A549 (cell line): ENCODE measurements at places on chromosomes 5 and 9. TPM values are rescaled to one million over a fixed set of nuclear protein-coding genes. Genes with fewer than 3 reads are reported as not detected.

PTGDS gene
- polyA plus RNA-seq, result 0.18 to 0.34 TPM (median 0.26 TPM) in 3 replicates

- no peak for DNase-seq
These were observed 292.7 kb downstream of the CWC27 start for GRCh38 chr5:65061250-65061973.

DNA sequence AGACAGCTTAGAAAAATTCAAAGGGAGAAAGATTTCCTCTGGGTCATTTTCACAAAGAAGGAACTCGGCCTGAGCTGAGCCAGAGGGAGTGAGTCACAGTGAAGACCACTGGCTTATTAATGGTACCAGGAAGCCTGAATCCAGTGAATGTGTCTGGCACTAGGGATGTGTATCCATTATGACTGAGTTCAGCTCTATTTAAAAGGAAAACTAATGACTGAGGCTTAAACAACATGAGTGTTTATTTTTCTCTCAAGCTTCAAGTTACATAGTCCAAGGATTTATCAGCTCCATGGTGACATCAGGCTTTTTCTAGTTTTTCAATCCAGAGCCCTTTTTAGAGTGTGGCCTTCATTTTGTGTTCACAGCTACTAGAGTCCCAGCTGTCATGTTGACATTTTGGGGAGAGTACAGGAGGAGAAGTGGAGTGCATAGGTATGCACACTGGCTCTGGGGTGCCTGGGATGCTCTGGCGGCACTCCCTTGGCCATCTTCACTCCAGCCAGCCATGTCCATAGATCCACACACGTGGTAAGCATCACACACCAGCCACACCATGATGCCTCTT lies 159.5 kb upstream of the ERCC6L2 start:
- no peak for DNase-seq

GRCh38 chr5:179260324-179261070 lies 84.8 kb downstream of the ADAMTS2 start:
- no peak for DNase-seq

GRCh38 chr9:130791303-130791894 lies 43.7 kb upstream of the ABL1 start:
- no peak for DNase-seq

DNA sequence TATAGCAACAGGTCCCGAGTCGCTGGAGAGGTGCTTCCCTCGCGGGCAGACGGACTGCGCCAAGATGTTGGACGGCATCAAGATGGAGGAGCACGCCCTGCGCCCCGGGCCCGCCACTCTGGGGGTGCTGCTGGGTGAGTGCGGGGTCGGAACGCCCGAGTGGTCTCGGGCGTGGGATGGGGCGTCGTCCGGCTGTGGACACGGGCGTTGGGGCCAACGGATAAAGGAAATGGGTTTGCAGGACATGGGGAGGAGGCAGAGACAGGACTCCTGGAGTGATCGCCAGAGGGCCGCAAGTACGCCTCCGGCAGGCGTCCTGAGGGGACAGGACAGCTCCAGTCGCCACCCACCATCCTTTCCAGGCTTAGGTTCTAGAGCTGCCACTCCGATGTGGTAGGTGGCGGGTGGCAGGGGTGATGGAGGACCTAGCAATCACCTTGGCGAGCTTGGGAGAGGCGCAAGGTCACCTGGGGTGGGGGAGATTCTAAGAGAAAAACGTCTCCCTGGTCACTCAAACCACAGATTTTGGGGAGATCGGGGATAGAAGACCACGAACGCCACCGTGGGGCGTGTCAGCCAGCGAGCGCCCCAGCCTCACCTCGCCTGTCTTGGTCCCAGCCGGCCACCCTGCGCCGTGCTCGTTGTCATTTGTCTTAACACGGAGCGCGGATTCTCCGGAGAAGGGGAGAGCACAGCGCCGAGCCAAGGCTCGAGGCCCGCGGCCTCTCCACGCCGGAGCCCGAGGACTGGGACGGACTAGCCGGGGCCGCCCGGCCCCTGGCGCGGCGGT lies 922 bp downstream of the LMX1B start:
- DNase-seq, result no peak

DNA sequence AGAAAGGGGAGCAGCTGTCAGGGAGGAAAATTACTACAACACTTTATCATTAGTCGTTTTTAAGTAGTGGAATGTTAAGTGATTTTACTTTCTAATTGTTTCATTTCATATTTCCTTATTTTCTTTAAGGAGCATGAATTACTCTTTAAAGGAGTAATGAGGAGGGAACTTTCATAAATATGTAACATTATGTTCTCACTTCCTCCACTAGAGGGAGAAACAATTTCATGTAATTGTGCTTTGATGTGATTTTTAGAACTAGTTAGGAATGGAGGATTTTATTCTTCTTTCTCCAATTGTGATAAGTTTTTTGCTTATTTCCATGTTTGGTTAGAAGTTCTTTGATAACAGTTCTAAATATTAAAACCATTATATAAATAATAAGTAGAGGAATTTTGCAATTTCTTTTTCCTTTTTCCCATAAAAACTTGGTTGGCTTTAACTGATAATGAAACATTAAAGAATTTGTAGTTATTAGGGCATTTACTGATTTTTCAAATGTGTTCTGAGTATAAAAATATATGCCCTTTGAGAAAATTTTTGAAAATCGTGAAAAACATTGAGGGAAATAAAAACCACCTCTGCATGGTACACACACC lies 25.6 kb downstream of the CEP78 start:
- peak; percentile 36 for DNase-seq

- peak; percentile 52 for DNase-seq
These were observed 694 bp downstream of the RMI1 start for GRCh38 chr9:83981126-83981871.

- no peak for DNase-seq
These were observed 4.3 kb downstream of the ANXA6 start for GRCh38 chr5:151153300-151153699.

BRIX1 gene
- 67.3 to 77.8 TPM (median 70.2 TPM) in 3 replicates for polyA plus RNA-seq

DNA sequence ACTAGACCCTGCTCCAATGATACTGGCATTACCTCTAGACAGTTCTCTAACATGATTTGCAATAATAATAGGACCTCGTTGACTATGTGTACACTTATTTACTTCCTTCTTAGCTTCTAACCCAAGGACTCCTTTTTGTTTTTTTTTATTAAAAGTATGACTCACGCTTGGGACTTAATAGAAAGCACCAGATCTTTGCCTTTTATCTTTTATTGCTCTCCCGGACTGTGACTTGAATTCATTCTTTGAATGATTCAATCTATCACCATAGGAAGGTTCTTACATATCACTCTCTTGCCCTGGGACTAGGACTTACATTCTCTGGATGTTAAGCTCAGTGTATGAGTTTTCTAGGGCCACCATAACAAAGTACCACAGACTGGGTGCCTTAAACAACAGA lies 9.0 kb downstream of the C9 start:
- DNase-seq, result no peak

DHX29 gene
- polyA plus RNA-seq, result 25.4 to 25.6 TPM (median 25.5 TPM) in 3 replicates

DNA sequence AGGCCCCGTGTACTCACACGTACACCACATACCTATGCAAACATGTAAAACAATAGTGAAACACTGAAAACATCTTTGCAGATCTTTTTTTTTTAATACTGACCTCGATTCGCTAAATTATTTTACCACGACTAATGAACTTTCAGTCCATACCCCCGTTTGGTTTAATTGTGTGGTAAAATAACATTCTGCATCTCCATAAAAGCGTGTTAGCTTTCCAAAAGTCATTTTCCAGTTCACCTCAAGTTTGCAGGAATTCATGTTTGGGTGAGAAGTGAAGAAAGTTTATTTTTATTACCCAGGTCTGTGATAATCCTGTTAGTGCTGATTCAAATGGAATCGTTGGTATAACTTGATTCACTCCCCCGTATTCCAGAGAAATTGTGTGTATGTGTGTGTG lies 652 bp downstream of the ARSK start:
- no peak for DNase-seq

DNA sequence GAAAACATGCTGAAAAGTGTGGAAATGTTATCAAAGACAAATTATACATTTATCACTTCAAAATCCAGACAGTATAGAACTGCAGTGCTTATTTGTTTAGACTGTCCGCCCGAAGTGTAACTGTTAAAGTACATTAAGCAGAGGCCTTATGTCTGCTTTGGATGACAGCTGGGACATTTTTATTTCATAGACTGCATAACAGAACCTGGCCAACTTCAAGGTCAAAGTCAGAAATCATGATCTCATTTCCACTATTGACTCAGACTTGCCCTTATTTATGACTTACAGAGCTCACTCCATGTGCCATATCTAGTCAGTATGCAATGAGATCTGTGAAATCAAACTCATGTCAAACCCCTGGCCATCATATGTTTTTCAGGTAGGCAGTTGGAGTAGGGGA lies 87.7 kb downstream of the RAB3C start:
- DNase-seq, result no peak

- DNase-seq, result peak; percentile 14
These were observed 268.2 kb downstream of the MAST4 start for GRCh38 chr5:66864240-66864884.

- no peak for DNase-seq
These were observed 379.3 kb downstream of the CDH12 start for GRCh38 chr5:22473886-22474285.

DNA sequence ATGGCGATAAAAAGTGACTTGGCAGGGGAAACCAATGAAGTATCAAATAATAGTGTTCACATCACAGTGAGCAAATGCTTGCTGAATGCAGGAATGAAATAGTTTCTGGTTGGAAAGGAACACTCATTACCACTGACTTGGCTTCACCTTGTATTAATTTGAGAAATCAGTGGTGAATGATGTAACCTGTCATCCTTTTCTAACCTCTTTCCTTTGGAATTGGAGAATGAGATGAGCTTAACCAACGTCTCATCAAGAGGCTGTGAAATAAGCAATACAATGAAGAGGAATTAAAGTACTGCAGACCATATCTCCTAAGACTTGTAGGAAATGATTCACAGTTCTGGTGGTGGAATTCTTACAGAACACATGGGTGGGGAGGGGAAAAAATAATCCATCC lies 192.2 kb downstream of the DMAC1 start:
- no peak for DNase-seq

- no peak for DNase-seq
These were observed 94.0 kb upstream of the RAPGEF1 start for GRCh38 chr9:131833906-131834305.

GRCh38 chr5:6869677-6870076 lies 156.4 kb downstream of the TENT4A start:
- no peak for DNase-seq

SCAMP1 gene
- polyA plus RNA-seq, result 21.3 to 23.8 TPM (median 22.5 TPM) in 3 replicates

- no peak for DNase-seq
These were observed 25.2 kb downstream of the MAP3K1 start for GRCh38 chr5:56840597-56840996.

DNA sequence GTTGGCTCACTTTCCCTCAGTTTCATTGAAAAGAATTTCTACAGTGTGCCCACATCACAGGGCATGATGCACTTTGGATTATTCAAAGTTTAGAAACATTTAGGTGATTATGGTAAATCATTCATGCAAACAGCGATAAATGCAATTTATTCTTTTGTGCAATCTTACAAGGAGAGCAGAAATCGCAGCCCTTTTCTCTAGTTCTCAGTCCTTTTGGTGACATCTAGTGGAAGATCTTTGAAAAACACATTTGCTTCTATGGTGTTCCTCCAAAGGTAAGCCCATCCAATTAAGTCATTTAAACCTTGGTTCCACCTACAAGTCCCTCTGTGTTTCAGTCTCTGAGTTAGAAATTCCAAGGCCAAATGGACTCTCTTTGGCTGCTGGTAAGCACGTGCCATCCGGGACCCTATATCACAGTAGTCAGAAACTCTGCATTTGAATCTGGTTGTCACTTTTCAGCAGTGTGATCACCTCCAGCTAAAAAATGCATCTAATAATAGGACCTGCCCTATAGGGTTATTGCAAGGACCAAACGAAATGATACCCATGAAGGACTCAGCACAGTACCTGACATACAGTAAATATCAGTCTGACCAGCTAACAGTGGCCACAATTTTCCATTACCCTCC lies 66.4 kb downstream of the MACROH2A1 start:
- peak; percentile 90 for DNase-seq

- no peak for DNase-seq
These were observed 14.8 kb upstream of the EXOC3 start for GRCh38 chr5:428219-428618.

GRCh38 chr5:97192580-97193354 lies 9.7 kb upstream of the RIOK2 start:
- DNase-seq, result no peak
